ENCODE measurements at places on chromosomes 16 and 17.

DNA sequence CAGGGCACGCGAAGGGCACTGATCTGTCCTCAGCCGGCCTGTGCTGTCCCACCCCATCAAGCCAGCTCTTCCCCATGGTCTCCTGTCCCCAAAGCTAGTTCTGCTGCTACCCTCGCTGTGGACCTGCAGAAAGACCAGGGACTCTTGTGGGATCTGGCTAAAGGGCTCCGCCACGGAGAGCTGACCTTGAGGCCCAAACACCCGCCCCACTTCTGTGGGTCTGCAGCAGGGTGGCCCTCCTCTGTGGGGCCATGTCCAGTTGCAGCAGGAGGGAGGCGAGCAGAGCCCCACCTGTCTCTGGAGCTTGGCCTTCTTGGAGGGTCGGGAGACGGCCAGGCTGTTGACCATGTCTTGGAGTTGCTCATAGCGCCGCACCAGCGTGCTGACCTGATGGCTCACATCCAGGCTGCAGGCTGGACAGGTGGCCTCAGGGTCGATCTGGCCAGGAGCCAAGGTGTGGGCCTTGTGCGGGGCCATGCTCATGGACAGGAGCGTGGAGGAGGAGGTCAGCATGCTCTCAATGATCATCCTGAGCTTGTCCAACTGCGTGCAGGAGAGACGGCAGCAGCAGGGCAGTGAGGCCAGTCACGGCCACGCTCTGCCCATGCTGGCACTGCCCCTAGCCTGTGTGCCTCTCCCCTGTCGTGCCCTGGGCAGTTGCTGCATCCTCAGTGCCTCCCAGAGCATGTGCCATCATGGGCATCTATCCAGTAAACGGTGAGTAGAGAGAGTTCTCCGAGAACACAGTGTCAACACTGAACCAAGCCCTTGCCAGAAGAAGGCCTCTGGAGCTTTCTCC, 16.6 kb downstream of the UBALD2 start:
- no peak for DNase-seq

DNA sequence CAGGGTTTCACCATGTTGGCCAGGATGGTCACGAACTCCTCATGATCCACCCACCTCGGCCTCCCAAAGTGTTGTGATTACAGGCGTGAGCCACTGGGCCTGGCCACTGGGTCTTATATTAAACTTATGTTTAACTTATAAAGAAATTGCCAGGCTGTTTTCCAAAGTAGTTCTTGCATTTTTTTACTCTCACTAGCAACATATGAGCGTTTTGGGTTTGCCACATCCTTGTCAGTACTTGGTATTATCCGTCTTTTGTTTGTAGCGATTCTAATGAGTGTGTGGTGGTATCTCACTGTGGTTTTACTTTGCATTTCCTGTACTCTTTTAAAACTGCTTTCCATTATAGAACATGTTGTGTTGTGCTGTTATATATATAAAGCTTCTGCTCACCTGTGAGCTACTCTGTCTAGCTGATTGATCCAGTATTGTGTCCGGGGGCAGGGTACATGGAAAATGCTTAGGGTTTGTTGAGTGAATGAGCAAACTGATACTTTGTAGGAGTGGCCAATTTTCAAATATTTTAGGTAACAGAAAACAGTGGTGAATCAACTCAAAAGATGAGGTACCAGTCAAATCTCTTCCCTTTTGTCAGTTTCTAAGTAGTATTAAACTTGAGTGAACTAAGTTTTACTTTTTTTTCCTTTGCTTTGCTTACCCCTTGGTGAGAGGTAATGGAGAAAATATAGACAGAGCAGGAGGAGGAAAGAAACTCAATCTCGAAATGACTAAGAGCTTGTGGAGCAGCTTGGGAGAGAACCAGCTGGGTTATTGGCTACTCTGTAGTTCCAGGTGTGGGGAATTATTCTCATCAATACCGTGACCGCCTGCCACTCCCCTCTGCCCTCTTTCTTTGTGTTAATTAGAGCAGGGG, 75.8 kb downstream of the PITPNC1 start:
- DNase-seq, result no peak

DNA sequence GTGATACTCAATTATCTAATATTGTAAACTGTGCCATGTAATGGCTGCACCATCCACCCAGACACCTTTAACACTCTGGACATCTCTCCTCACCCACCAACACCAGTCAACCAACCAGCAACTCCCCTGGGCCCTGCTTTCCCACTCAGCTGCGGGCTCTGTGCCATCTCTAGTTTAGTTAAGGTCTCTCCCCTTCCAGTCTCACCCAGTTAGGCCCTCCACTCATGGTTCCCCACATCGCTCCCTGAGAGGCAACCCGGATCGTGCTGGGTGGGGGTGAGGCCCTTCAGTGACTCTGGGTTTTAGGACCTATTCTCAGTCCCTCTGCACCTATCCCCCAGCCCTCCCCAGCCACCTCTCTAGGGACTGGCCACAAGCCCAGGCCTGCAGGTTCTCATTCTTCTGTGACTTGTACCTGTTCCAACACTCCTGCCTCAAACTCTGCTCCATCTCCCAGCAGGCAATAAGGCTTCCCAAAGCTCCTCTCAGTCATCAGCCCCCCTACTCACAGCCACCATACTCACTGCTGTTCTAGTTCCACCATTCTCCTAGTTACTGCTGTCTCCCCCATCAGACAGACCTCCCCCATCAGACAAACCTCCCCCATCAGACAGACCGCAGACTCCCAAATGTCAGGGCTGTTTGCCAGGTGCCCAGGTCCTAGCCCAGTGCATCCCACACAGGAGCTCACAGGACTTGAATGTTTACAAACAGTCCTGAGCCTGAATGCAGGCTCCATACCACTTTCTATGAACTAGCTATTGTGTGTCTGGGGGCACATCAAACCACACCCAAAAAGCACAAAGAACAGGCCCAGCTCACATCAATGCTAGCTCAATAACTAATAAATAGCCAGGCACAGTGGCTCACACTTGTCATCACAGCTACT, 2.6 kb downstream of the TK2 start:
- DNase-seq, result no peak

DNA sequence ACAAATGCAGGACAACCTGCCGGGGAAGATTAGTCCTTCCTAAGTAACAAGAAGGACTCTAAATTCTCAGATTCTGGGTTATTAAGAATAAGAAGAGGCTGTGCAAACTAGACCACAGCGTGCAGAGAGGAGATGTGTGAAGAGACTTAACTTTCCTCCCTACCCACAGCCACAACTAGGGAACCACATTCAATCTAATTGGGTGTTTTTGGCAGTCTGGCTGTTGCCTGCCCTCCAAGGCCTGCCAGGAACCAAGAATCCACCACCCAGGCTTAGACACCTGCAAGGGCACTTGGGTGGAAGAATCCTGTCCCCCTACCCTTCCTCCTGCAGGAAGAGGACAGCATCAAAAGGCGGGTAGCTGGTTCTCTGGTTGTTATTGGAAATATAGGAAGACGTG, 202.0 kb downstream of the PARN start:
- DNase-seq, result no peak

DNA sequence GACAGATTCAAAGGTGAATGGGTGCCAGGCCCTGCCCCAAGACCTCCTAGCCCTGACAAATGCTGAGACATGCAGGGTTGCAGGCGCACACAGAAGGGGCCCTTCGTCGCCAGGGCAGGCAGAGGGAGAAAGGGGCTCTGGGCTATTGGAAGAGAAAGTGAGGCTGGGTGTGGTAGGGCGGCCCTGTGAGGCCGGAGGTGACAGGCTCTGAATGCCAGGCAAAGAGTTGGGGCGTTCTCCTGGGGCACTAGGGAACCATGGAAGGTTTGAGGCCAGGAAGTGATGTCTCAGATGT, 26.4 kb upstream of the NXPH3 start:
- DNase-seq, result no peak

DNA sequence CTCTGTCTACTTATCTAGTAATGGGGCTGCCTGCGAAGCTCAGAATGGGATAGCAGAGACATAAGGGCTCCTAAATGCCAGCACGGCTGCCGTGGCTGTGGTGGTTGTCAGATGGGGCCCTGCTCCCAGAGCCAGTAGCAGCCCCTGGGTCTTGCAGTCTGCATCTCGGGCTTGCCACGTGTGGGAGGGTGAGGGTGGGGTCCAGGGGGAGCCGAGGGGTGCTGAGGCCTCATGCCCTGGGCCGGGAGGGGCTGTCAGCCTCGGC, 88.8 kb upstream of the GSE1 start:
- DNase-seq, result no peak

DNA sequence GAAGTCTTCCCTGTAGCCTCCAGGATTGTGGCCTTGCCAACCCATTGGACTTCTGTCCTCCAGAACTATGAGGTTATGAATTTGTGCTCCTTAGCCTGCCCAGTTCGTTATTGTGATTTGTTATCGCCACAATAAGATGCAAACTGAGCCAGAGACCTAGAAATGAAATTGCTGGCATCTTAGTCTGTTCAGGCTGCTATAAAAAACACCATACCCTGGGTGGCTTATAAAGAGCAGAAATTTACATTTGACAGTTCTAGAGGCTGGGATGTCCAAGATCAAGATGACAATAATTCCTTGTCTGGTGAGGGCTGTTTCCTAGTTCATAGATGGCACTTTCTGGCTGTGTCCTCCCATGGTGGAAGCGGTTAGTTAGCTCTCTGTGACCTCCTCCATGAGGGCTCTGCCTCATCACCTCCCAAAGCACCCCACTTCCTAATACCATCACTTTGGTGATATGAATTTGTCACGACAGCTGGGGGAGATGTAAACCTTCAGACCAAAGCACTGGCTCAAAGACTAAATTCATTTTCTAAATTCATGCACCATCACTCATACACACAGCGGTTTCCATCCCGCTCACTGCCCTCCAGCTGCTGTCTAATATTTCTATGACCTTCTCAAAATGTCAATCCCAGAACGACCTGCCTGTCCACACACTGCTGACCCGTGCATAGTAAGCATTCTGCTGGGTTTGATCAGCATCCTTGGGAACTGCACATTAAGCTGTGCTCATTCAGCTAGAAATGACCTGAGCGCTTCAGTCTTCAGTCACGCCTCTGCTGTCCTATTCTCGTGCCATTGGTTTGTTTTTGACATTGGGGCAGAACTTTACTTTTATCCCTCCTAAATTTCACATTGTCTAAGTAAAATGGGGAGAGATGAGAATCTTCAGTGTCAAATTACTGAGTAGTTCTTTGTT, 36.6 kb downstream of the GINS3 start:
- no peak for DNase-seq

Measured in activated CD8-positive, alpha-beta memory T cell treated with anti-CD3 and anti-CD28 coated beads for 4 hours (primary cell).